Stimulated activated CD4-positive, alpha-beta T cell treated with anti-CD3 and anti-CD28 coated beads, Interleukin-4, amount 100 ng/mL, for 1 hour (primary cell): ENCODE measurements at places on chromosomes 2 and 18.

- no peak for DNase-seq
Observed at GRCh38 chr18:74171910-74172606, 23.7 kb downstream of the TIMM21 start.

- no peak for DNase-seq
Observed at GRCh38 chr2:196088203-196088602, 19.6 kb upstream of the DNAH7 start.

DNA sequence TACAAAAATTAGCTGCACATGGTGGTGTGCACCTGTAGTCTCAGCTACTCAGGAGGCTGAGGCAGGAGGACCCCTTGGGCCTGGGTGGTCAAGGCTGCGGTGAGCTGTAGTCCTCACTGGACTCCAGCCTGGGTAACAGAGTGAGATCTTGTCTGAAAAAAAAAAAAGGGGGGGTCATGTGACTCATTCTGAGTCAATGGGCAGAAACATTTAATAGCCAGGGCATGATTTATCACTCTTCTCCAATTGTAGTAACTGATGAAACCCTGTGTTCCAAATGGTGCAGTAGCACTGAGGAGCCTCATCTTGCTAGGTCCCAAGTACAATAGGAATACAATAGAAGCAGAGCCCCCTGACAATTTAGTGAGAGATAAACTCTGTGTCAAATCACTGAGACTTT, 78.9 kb upstream of the CCDC68 start:
- no peak for DNase-seq

GRCh38 chr2:61911510-61911909, 6.0 kb downstream of the COMMD1 start:
- no peak for DNase-seq

GRCh38 chr18:29879763-29880162, 1162.8 kb downstream of the DSC3 start:
- DNase-seq = no peak

DNA sequence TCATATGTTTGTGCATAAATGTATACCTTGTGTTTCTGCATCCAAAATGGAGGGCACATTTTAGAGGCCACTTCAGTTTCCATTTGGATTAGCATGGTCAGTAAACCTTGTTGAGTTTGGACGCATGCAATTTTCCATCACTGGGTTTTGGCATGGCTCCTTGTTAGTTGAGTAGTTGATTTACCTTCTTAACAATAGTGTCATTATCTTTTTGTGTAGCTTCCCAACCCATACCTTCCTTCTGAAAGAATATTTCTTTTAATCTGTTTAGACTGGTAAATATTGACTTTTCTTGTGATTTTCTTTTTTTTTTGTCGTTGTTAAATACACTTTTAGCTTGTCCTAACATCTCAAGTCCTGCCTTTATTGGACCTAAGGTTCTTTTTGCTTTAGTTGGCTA, 15.5 kb downstream of the RPIA start:
- DNase-seq = no peak

- DNase-seq = no peak
Observed at GRCh38 chr2:173193925-173194324, 118.3 kb downstream of the MAP3K20 start.

- no peak for DNase-seq
Observed at GRCh38 chr2:231716666-231717280, 8.4 kb downstream of the PTMA start.

GRCh38 chr2:24926602-24927252, 6.7 kb upstream of the ADCY3 start:
- peak; percentile 46 for DNase-seq

- no peak for DNase-seq
Observed at GRCh38 chr18:51185075-51185474, 12.4 kb downstream of the MEX3C start.

- no peak for DNase-seq
Observed at GRCh38 chr2:233967164-233967563, 50.0 kb downstream of the TRPM8 start.

GRCh38 chr18:63676526-63677323, 15.0 kb upstream of the SERPINB3 start:
- DNase-seq = no peak

- DNase-seq = no peak
Observed at GRCh38 chr2:224098481-224099230, 59.6 kb upstream of the SERPINE2 start.
